Epithelial cell of esophagus (primary cell): ENCODE measurements at places on chromosomes 16 and 17.

- no peak for DNase-seq
Measured at GRCh38 chr17:59047616-59048015, 59.1 kb downstream of the TRIM37 start.

GRCh38 chr17:66716236-66717026, 118.5 kb upstream of the CACNG5 start:
- no peak for DNase-seq

GRCh38 chr16:30934827-30935557, 11.6 kb downstream of the FBXL19 start:
- DNase-seq, result peak; percentile 73

- no peak for DNase-seq
Measured at GRCh38 chr16:56898847-56899246, 33.1 kb upstream of the HERPUD1 start.

GRCh38 chr17:59370593-59371299, 39.3 kb downstream of the YPEL2 start:
- no peak for DNase-seq

GRCh38 chr17:32546031-32546444, 59.2 kb downstream of the CDK5R1 start:
- DNase-seq, result no peak

- DNase-seq, result peak; percentile 48
Measured at GRCh38 chr16:88455610-88456355, 2.7 kb downstream of the ZFPM1 start.

- no peak for DNase-seq
Measured at GRCh38 chr16:2784358-2785100, 2.8 kb downstream of the PRSS33 start.

GRCh38 chr17:59641799-59642484, 22.2 kb downstream of the CLTC start:
- DNase-seq, result no peak

DNA sequence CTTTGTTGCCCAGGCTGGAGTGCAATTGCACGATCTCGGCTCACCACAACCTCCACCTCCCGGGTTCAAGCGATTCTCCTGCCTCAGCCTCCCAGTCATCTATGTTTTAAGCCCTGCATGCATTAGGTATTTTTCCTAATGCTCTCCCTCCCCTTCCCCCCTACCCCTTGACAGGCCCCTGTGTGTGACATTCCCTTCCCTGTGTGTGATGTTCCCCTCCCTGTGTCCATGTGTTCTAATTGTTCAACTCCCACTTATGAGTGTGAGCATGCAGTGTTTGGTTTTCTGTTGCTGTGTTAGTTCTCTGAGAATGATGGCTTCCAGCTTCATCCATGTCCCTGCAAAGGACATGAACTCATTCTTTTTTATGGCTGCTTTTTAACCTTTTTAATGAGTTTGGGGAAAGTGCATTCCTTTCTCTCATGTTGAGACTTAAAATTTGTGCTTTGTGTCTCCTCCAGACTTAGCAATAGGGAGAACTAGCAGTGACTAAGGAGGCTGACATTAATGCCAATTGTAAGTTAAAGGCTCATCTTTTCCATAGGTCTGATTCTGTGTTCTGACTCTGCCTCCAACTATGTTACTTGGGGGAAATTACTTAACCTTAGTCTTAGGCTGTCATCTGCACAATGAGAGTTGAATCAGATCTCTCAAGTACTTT, 17.7 kb upstream of the PHAF1 start:
- DNase-seq, result peak; percentile 54

GRCh38 chr16:51982715-51983680, 563.9 kb downstream of the TOX3 start:
- peak; percentile 81 for DNase-seq

GRCh38 chr16:28058839-28059589, 4.5 kb downstream of the GSG1L start:
- DNase-seq, result no peak

DNA sequence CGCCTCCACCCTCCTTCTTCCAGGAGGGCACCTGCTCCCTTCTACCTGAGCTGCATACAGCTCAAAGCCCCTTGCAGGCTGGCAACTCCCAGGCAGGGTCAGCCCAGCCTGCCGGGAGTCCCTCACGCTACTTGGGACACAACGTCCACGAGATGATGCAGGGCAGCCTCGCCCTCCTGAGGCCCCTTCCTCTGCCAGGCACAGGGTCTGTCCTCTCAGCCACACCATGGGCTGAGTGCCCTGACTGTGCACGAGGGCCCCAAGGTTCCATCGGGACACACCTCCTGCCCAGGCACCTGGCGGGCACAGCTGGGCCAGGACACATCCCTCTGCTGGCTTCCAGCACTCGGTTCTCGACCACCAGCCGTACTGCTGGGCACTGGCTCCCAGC, 30.9 kb upstream of the ZC3H18 start:
- DNase-seq, result no peak

DNA sequence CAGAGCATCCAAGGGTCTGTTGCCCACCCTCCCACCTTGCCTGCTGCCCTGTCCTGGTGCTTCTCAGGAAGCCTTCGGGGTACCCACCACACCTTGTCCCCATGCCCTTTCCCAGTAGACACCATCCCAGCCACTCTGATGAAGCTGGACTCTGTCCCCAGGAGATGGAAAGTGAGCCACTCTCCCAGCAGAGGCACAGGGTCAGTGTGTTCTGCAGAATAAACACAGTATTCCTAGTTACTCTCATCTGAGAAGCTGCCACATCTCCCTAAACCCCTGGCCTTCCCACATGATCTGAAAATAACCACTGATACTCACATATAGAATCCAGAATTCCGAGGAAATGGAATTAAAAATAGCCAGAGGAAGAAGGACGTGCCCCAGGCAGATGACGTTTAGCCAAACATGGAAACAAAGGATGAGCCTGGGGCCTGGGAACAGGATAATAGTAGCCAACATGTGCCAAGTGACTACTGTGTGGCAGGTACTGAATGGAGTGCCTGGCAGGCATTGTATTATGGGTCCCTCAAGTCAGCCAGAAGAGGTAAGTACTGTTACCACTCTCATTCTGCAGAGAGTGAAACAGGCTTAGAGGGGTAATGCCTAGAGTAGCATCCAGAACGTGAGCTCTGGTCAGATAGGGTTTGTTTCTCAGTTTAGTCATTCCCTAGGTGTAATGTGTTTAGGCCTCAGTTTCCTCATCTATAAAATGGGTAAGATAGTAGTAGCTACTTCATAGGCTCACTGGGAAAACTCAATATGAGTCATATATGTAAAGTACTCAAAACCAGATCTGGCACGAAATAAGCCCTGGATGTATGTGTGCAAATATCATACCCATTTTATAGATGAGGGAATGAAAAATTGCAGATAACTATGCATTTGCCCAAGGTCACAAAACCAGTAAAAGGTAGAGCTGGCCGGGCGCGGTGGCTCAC, 20.8 kb upstream of the PEMT start:
- DNase-seq, result no peak

GRCh38 chr16:27222249-27223225, 19.2 kb downstream of the KDM8 start:
- no peak for DNase-seq

DNA sequence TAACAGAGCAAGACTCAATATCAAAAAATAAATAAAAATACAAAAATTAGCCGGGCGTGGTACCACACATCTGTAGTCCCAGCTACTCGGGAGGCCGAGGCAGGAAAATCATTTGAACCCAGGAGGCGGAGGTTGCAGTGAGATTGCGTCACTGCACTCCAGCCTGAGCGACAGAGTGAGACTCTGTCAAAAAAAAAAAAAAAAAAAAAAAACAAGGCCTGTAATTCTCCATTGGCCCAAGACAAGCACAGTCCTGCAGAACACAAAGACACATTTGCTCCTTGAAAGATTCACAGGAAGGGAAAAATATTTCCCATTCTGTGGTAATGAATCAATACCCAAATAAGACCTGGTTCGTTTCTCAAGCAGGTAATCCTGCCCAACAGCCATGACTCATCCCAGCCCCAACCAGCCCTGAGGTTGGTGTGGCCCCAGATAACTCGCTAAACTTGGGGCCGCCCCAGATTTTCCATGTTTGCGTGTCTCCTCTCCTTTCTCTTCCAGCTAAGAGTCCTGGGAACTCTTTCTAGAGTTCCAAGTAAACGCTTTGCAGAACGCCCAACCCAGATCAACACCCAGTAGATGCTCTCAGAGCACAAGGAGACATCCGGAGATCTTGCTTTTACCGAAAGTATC, 40.3 kb upstream of the SNN start:
- peak; percentile 99 for DNase-seq

DNA sequence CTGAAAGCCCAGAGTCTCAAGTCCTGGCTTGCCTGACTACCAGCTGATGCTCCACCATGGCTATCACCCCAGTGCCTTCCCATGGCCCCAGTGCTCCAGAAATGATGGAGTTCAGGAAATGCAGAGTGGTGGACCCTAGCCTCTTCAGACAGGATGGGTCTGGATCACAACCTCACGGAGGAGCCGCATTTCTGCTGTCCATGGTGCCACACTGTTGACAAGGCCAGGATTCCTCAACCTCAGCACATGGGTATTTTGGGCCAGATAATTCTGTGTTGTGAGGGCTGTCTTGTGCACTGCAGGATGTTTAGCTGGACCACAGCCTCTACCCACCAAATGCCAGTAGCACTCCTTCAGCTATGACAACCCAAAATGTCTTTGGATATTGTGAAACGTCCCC, 6.7 kb upstream of the CRHR1 start:
- DNase-seq, result no peak

DNA sequence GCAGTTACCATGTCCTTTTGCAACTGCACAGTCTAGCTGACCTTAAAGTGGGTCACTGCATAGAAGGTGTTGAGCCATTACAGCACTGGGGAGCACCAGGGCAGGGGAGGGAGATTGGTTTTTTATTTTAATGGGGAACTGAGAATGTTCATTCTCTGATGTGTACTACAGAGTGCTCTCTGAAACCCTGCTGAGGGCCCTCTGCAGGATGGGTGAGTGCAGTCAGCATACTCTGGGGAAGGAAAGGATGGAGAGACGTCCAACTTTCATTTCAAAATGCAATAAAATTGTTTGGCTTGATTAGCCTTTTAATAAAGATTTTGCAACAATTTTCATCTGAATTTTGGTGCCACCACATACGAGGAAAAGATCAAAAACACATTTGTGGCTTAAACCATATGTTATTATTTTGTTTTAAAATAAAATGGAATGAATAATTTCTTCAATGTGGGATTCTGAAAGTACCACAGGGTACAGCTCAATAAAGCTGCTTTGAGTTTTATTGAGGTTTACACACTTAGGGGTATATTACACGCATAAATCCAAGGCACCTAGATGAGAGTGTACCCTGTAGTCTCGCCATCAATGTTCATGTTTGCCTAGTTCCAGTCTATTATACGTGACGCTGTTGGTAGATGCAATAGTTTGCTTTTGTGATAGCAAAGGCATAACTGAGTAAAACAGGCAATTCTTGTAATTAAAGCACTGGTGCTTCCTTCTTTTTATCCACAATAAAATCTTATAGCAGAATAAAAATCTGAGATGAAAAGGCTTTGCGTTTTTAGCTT, 73.5 kb downstream of the SNX11 start:
- no peak for DNase-seq

DNA sequence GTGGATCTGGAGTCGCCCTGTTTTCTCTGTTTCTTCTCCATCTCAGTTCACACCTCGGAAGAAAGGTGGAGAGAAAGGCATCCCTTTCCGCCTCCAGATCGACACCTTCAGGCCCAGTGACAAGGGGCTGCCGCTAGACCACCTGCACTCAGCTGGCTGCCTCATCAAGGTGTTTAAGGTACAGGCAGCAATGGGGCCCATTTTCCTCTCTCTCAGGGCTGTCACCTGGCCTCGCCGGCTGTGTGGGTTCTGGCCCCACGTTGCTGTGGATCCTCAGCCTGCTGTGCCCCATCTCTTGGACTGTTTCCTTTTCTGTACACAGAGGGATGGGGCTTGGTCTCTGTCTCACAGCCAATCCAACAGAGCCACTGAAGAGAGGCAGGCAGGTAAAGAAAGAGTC, 17.4 kb upstream of the STAC2 start:
- DNase-seq, result no peak

GRCh38 chr17:69874175-69874670, 200.8 kb upstream of the KCNJ16 start:
- peak; percentile 89 for DNase-seq

DNA sequence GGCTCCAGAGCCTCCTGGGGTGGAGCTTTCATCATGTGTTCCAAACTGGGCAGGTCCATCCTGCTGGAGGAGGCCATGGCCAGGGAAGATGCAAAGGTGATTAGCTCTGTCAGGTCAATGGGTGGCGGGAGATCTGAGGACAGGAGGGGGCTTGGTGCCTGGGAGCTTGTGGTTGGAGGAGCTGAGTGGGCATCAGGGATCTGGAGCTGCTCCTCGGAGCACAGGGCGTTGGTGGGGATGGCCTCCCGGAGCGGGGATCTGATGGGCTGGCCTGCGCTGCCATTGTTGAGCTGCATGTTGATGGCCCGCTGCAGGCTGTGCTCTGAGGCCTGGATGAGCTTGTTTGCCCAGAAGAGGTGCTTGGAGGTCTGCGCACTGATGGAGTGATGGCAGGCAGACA, 6.5 kb downstream of the SPATA32 start:
- DNase-seq, result no peak

- DNase-seq, result no peak
Measured at GRCh38 chr17:77512062-77512946, 371.5 kb downstream of the SEC14L1 start.

DNA sequence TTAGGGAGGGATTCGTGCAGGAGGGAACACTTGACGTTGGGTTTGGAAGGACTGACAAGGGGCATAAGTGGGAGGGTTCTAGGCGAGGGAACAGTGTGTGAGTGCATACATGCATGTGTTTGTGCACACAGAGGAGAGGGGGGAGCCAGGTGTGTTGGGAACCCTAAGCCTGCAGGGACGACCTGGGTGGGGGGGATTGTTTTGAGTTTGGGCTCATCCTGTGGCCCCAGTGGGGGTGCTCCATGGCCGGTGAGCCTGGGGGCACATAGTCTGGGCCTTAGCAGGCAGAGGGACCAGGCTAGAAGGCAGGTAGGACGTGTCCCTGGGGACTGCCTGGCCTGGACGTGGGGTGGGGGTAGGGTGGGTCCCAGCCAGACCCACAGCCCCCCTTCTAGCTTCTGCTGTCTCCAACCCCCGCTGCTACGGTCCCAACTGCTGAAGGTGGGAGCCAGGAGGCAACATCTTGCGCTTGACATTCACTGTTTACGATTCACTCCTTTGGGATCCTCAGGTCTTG, 11.9 kb upstream of the RASD1 start:
- no peak for DNase-seq

GRCh38 chr17:28896491-28896883, 1.0 kb downstream of the FLOT2 start:
- no peak for DNase-seq

GRCh38 chr17:3870871-3871306, 22.0 kb downstream of the CAMKK1 start:
- no peak for DNase-seq

DNA sequence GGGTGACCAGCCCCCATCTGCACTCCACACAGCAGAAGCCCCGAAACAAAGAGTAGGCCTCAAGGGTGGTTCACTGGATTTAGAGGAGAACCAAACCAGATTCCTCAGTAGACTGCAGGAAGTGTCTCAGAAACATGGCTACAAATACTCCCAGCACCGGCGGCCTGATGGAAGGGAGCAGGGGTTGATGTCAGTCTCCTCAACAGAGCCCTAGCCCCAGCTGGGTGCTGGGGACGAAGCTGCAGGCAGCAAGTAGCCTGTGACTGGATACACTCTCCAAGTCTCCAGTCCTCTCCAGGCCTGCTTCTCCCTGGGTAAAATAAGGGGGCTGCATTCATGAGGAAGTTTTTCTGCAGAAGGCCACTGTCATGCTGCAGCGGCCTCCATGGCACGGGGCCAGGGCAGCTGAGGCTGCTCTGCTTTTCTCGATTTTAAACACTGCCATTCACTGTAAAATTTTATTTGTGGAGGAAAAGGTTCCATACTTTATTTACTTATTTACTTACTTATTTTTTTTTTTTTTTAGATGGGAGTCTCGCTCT, 36.7 kb upstream of the SREBF1 start:
- DNase-seq, result no peak
